ENCODE measurements at places on chromosomes 2 and 18.

DNA sequence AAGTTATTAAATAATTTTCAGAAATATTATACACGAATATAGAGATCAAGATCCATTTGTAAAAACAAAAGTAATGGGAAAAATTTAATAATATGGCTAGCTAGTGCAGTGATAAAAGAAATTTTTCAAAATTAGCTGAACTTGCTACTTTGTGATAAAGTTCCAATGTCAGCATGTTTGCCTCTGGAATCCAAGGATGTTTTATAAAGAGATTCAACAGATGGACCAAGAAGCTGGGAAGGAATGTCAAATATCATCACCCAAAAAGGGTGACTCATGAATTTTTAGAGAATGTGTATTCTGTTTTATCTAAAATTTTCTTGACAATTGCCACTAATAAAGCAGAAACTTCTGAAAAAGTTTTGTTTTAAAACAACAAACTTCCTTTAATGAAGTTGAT is 95.3 kb downstream of the FSIP2 start:
- DNase-seq = no peak

GRCh38 chr2:98149333-98149697 is 62.3 kb downstream of the VWA3B start:
- DNase-seq = peak; percentile 41

DNA sequence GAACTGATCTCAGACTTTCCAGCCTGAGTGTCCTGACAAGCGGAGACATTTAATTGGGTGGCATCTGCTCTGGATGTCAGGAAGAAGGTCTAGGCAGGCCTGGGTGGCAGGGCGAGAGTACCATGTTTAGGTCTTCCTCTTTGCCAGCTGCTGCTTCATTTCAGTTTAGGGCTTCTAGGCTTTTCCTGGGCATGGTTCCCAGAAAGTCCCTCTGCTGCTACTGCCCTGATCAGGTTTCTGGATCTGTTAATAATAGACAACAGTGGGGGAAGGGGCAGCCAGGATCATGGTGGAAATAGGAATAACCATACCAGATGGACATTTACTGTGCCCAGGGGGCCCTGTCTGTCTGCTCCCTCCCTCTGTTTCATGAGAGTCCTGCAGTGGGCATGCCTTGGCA is 2.3 kb upstream of the PLCD4 start:
- DNase-seq = no peak

- no peak for DNase-seq
These were observed 111.3 kb downstream of the TSN start for GRCh38 chr2:121866789-121867188.

DNA sequence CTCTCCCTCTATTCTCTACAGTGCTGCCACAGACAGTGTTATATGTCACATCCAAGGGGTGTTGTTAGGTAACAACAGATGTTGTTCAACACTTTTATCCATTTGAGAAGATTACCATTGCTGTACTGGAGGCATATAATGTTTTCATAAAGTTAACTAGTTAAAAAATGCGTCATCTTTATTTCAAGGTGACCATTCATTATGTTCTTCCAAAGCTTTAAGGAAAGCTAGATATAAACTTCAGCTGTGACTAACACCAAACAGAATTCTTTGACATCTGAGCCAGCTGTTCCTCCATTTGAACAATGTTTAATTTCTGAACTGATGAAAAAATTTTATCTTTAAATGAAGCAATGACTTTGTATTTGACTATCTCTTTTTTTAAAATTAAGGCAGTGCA is 1099.6 kb upstream of the TMEFF2 start:
- no peak for DNase-seq

GRCh38 chr2:62291052-62291451 is 95.1 kb downstream of the B3GNT2 start:
- DNase-seq = no peak

DNA sequence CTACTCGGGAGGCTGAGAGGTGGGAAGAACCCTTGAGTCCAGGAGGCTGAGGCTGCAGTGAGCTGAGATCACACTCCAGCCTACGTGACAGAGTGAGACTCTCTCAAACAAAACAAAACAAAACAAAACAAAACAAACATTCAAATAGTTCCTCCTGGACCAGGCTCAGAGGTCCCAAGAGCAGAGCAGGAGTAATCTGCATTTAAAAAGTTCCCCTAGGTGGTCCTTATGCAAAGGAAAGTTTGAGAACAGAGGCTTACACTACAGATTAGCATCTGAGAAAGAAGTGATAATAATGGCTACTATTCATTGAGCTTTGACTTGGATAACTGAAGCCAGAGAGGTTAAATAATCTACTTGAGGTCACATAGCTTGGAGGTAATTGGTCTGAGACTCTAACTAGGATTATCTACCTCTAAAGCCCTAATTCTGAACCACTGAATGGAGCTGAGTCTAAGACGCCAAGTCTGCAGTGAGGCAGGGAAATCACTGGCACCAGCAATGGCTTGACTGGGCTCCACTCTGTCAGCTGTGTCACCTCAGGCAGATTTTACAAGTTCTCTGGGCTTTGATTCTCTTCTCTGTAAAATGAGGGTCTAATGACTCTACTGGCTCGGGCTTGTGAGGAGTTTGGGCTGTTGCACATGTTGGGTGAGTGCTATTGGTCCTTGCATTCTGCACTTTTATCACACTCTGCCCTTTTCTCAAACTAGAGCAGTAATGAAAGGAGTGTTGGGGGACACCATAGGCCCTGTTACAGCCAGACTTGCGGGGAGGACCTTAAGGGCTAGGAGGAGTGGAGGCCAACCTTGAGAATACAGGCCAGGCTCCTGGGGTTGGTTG is 29.2 kb upstream of the DLX2 start:
- no peak for DNase-seq

- no peak for DNase-seq
These were observed 407.4 kb downstream of the GRB14 start for GRCh38 chr2:164213916-164214315.

GRCh38 chr2:203858176-203858575 is 9.4 kb upstream of the CTLA4 start:
- no peak for DNase-seq

DNA sequence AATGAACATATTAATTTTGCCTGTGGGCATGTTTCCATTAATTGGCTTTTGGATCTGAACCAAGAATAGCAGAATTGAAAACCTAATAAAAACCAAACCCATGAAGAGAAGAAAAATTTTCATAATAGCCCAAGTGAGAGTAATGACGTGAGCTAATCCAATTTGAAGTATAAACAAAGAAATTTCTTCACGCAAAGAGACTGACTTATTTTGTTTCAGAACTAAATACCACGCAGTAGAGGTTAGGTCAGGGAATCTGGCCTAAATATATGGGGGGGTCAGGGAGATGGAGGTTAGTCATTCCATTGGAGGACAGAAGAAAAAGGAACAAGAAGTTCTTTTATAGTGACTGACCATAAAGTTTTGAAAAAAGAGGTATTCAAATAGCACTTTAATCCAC is 94.1 kb upstream of the CYP1B1 start:
- DNase-seq = no peak

GRCh38 chr2:71710367-71711132 is 257.2 kb downstream of the DYSF start:
- DNase-seq = no peak

- DNase-seq = no peak
These were observed 31.3 kb upstream of the LRATD1 start for GRCh38 chr2:14601156-14601770.

- no peak for DNase-seq
These were observed 6.1 kb downstream of the AGXT start for GRCh38 chr2:240874715-240875227.
